Stimulated activated CD8-positive, alpha-beta memory T cell treated with anti-CD3 and anti-CD28 coated beads, Interleukin-2, amount 100 ng/mL, for 1 hour (primary cell): ENCODE measurements at places on chromosomes 1 and 21.

DNA sequence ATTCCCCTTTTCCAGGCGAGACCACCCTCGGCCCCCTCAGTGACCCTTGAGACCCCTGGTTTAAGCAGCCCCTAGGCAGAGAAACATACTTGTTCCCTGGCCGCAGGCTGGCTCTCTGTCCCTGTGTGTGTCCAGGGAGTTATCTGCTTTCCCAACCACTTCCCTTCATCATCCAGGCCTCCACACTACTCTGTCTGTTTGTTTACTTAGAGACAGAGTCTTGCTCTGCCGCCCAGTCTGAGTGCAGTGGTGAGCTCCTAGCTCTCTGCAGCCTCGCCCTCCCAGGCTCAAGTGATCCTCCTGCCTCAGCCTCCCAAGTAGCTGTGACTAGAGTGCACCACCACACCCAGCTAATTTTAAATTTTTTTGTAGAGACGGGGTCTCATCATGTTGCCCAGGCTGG, 5.8 kb upstream of the VWA1 start:
- DNase-seq: no peak

GRCh38 chr1:222266223-222267196, 281.4 kb downstream of the HHIPL2 start:
- no peak for DNase-seq

DNA sequence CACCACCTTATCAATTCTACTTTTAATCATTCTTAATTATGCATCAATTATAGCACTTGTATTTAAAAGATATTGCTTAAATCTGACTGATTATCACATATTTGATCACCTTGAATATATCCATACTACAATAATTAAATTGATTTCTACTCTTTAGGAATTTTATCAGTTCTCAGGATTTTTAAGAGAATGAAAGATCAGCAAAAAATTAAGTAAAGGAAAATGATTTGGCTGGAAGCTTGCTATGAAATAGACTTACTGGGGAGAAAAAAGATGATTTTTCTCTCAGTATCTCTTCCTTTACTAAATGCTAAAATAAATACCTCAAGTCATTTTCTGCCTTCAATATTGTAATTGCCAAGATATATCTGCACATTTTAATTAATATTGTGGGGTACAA, 848.6 kb downstream of the LTN1 start:
- no peak for DNase-seq

DNA sequence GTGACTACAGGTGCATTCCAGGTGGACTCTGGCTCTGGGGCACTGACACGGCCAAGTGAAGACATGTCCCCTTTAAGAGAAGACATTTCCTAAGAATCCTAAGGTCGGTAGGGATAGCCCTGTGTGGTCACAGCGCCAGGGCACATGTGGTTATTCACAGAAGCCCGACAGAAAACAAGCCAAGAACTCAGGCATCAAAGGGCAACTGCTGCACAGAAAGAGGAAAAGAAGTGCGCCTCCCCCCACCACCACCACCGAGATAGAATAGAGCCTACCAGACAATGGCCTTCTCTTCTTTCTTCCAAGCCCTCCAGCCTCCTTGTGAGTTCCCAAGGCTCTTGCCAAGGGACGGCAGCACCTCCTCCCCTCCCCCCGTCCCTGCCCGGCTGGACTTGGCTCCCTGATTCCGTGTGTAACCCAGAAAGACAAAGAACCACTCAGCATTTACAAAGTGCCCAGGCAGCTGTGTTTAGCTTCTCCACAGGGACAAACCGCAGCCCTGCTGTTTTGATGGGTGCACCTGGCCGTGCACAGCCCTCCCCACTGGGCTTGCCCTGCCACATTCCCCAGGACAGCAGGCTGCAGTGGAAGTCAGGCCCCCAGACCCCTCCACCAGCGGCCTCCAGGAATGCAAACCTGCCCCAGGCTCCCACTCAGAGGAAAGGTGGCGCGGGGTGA, 30.2 kb downstream of the TMPRSS2 start:
- no peak for DNase-seq

DNA sequence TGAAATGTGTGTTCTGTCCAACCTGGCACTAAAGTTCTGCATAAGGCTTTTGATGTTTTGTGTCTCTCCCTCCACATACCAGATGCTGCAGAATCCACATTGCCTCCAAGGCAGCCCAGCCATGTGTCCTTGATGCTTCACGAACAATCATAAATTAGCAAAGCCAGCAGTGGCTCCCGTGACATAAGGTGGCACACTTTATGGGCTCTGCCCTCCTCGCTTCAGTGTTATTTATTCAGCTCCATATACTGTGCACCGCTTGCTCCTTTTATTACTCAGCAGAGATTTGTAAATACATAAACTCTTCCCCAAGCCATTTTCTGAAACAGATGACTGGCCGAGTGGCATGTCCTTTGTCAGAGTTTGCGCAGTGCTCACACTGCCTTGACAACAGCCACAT, 112.8 kb upstream of the SLC35F3 start:
- DNase-seq: no peak

GRCh38 chr1:157521056-157521455, 31.3 kb downstream of the FCRL5 start:
- DNase-seq: no peak

DNA sequence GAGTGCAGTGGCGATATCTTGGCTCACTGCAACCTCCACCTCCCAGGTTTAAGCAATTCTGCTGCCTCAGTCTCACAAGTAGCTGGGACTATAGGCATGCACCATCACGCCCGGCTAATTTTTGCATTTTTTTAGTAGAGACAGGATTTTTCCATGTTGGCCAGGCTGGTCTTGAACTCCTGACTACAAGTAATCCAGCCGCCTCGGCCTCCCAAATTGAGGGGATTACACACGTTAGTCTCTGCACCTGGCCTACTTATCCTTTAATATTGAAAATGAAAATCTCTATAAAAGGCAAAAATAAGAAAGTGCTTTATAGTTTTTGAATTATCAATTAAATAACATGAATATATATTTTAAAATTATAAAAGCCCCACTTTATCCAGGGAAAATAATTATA, 190.6 kb downstream of the DPYD start:
- DNase-seq: no peak

DNA sequence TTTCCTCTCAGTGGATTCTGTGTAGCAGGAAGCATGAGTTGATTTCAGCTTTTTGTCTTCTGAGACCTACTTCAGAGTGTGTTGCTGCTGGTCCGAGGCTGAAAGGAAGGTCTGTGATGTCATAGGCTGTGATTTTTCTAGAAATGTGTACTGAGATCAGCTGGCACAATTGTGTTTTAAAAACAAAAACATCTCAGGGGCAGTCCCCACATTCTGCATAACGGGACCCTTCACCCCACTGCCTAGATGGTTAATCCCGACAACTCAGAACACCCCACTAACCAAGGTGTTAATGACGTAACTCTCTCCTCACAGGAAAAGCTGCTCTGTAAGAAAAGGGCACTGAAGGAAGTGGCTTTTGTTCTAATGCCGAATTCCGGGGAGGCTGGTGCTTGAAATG, 59.8 kb upstream of the PPP2R5A start:
- peak; percentile 22 for DNase-seq

DNA sequence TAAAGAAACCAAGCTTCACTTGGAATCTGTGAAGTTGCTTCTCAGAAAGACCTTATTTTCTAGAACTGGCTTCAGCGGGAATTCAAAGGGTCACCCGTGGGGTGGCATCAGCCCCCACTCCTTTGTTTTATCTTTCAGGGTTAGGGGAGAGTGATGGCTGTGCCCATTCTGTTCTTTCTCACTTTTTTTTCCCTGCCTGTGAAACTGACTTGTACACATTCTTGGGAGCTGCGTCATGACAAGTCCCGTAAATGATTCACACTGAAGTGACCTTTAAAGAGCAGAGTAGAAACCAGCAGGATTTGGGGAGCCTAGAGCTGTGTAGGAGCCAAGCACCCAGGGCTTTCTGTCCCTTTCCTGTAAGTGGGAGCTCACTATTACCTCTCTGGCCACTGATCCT, 43.8 kb downstream of the SLC44A3 start:
- no peak for DNase-seq

DNA sequence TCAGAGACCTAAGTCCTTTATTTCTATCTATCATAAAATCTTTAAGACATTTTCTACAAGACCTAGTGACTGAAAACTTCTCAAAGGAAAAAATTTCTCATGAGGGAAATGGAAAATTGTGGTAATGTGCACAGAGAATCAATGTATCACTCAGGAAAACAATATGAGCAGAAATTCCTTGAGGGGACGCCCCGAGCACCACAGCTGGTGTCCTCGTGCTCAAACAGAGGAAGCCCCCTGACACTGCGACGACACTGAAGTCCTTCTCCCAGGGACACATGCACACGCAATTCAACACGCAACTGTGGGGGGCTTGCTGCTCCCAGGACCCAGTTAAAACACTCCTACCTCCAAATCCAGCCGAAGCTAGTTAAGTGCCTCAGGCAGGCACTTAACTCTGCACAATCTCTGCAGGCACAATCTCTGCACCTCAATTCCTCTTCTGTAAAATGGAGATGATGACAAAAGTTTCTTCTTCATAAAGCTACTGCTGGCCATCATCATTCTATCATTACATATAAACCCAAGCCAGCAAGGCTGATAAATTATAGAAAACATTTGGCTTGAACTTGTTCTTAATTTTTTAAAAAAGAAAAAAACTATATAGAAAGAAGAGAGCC, 16.0 kb downstream of the ZBTB17 start:
- no peak for DNase-seq

- no peak for DNase-seq
Measured at GRCh38 chr1:219398815-219399396, 214.0 kb downstream of the ZC3H11B start.

DNA sequence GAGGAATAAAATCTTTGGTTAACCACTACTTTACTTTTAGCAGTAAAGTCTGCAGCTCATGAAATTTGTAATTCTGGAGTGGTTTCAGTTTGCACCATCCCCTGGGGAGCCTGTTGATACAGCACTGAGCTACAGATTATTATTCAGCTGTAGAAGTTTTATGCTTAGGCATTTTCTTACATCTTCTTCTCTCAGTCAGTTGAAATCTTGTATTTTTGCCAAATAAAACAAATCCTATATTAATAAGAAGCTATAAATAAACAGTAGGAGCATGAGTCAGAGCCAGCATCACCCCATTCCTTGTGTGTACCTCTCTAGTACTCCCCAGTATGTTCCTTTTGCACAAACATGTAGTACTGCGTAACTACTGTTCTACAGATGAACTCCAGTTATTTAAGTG, 118.9 kb downstream of the ATF6 start:
- DNase-seq: no peak

DNA sequence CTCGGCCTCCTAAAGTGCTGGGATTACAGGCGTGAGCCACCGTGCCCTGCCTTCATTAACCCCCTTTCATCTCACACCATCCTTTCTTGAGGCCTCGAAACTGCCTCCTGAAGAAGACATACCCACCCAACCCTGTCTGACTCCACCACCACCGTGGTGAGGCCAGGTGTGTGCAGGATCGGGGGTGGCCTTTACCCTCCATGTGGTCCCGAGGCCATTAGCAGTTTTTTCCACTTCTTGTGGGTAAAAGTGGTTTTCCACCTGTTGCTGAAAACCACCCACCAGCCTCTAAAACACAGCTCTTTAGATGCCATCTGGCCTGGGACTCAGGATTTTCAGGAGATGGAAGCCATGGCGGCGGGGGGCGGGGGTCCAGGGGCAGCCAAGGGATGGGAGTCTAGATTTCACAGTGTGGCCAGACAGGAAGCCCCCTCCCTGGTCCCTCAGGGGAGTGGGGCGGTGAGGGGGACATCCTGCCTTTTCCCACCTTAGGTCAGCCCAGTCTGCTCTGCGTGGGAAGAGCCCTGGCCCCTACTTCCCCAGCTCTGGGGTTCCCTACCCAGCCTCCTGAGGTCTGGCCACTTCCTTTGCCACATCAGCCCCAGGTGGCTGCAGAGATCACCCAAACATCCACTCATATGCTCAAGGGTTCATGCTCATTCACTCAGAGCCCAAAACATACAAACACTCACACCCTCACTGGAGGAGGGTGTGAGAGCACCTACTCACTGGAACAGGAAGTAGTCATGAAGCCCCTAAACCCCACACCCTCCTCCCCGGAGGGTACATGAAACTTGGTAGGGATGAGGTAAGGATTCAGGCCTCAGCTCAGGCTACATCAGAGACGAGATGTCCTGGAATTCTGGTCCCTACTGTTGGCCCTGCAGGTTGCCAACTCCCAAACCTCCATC, 2.3 kb downstream of the FGR start:
- DNase-seq: no peak

DNA sequence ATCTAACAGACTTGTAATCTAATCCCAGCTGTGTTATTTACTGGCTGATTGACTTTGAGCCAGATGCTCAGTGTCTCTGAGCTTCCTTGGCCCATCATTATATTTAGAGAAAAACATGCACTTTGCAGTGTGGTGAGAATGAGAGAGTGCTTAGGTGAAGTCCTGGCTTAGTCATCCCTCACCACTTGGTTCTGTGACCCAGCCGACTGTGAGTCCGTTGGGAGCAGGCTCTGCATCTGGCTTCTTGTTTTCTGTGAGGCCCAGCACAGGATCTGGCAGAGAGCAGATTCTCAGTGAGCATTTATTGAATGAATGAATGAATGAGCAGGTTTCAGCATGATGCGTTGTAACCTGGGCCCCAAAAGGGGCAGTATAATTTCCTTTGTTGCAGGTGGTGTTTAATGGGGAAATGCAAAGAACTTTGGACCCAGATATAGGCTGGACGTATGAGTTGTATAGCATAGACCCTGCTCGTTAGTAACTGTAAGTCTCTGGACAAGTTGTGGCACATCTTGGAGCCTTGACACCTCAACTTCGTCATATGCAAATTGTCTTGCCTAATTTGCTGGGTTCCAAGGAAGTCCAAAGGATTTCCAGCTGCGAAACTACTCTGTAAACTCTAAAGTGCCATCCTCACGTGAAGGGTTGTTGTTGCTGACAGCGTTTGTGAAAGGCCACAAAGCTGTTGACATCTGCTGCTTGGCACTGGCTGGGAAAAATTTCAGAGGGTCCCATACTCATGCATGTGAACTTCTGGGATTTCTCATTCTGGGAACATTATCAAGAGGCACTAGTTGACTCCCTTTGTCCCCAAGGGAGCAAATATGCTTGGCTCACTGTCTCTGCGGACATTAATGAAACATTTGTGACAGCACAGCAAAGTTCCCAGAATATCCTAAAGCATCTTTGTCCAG, 138.8 kb upstream of the USP24 start:
- DNase-seq: no peak

- DNase-seq: no peak
Measured at GRCh38 chr1:207878939-207879338, 32.0 kb downstream of the CD34 start.

- no peak for DNase-seq
Measured at GRCh38 chr1:23366598-23366997, 3.0 kb downstream of the ZNF436 start.

DNA sequence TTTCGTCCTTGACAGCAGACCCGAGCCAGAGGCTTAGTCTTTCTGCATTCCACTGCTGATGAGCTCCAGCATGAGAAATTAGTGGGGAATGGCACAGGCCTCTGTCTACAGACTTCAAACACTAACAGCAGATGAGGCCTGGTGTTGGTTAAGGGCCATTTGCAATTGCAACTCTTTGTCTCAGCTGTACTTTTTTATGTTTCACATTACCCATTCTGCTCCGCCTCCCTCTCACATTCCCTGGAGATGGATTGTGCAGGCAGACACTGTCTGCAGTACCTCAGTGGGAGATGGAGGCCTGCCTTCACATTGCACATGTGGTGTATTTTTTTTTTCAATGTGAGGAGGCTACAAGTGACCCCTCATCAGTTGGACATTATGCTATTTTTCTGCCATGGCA, 370.2 kb downstream of the DUSP10 start:
- no peak for DNase-seq
